ENCODE measurements at places on chromosomes 3 and 15.

DNA sequence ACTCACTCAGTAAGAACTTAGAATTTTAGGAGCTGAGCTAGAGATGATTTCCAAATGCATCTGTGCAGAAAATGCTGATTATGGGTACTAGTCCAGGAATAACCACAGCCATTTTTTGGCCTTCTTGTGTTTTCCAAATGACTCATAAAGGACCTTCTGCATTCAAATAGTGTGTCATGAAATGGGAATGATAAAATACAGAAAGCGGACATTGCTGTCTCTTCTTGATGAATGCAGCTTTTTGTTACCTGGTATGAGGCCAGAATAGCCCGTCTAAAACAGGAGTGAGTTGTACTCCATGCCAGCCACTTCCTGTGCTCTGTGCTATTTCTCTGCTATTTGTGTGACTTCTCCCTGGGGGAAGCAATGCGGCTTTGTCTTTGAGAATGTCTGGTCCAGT lies 20.5 kb upstream of the FRMD5 start:
- DNase-seq, result no peak

DNA sequence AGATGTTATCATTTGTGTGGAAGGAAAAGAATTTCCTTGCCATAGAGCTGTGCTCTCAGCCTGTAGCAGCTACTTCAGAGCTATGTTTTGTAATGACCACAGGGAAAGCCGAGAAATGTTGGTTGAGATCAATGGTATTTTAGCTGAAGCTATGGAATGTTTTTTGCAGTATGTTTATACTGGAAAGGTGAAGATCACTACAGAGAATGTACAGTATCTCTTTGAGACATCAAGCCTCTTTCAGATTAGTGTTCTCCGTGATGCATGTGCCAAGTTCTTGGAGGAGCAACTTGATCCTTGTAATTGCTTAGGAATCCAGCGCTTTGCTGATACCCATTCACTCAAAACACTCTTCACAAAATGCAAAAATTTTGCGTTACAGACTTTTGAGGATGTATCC lies 15.1 kb downstream of the KLHL24 start:
- DNase-seq, result no peak

DNA sequence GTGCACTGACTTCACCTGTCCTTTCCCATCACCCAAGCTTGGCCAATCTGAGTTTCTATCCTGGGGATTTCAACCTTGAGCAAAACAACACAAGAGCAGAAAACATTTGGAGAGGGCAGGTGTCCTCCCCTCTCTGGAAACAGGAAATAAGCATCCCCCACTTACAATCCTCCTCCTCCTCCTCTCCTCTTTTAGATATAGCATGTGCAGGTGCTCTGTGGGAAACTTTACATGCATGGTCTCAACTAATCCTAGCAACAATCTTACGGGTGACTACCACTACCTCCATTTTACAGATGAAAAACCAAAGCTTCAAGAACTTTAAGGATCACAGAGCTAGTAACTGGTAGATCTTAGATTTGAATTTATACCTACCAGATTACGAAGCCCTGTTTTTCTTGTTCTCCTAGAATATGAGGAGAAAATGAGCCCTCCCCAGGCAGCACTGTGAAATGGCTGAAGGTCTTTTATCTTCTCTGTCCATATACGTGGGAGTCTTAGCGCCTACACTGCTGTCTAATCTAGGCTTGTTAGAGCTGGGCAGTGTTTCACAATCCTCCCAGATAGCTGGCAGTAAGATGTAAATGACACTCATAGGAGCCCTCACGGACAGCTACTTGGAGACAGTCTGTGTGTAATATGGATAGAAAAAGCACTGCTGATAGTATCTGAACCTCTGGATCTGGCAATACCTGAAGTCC lies 301.2 kb upstream of the PROK2 start:
- no peak for DNase-seq

- DNase-seq, result no peak
These were observed 137.0 kb upstream of the UBP1 start for GRCh38 chr3:33577173-33577572.

GRCh38 chr15:90358124-90359033 lies 6.3 kb downstream of the ZNF774 start:
- no peak for DNase-seq

GRCh38 chr15:88006146-88006545 lies 250.4 kb downstream of the NTRK3 start:
- no peak for DNase-seq

All from stimulated activated CD8-positive, alpha-beta memory T cell treated with anti-CD3 and anti-CD28 coated beads, Interleukin-4, amount 100 ng/mL, for 1 hour (primary cell).